ENCODE measurements at places on chromosomes 3 and 15.

DNA sequence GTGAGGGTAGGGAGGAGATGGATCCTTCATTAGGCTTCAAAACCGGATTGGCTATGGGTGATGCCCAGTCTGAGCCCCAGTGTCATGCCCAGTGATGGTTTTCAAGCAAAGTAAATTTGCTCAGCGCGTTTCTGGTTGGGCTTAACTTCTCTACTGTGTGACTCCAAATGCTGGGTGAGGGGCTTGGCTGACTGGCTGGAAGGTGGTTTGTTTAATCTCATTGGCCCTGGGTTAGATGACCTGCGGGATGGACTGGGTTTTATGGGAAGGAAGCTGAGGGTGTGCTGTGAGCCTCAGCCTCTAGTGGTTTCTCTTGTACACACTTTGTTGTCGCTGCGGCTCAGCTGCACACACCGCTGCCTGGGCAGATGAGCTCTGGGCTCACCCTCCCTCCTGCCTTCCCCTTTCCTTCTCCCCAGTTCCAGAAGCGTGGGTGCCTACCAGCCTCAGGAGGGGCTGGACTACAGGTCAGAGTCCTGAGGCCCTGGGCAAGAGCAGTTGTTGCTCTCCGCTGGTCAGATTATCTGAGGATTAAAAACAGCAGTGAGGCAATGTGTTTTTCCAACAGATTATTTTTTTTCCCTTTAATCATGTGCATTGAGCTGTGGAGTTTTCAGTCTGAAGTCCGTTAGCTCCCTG is 18.6 kb downstream of the PDIA5 start:
- DNase-seq: no peak

DNA sequence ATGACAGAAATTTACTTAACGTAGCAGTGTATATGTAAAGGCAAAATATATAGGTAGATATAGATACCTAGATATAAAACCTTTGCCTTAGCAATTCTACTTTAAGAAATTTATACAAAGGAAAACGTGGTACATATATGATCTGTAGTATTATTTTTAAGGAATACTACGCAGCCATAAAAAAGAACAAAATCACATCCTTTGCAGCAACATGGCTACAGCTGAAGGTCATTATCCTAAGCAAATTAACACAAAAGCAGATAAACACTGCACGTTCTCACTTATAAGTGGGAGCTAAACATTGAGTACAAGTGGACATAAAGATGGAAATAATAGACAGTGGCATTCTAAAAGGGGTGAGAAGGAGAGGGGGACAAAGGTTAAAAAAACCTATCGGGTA is 14.8 kb upstream of the LIPC start:
- DNase-seq: no peak

- no peak for DNase-seq
These were observed 56.1 kb upstream of the KIF23 start for GRCh38 chr15:69357773-69358771.

DNA sequence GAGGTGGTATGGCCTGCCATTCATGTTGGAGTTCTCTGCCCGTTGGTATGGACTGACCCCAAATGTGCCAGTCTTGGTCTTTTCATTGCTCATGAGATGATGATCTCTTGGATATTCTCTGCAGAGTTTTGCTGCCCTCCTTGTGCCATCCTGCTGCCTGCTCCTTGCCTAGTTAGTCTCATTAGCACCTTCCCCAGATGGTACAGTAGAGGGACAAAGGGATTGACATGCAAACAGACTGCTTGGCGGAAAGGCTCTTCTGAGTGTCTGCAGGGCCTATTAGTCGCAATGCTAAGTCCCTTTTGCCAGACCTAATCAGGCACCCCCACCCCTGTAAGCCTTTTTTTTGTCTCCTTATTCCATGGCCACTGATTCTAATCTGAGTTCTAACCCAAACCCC is 90.6 kb downstream of the ARNT2 start:
- no peak for DNase-seq

GRCh38 chr3:99504258-99504657 is 134.1 kb upstream of the COL8A1 start:
- DNase-seq: no peak

DNA sequence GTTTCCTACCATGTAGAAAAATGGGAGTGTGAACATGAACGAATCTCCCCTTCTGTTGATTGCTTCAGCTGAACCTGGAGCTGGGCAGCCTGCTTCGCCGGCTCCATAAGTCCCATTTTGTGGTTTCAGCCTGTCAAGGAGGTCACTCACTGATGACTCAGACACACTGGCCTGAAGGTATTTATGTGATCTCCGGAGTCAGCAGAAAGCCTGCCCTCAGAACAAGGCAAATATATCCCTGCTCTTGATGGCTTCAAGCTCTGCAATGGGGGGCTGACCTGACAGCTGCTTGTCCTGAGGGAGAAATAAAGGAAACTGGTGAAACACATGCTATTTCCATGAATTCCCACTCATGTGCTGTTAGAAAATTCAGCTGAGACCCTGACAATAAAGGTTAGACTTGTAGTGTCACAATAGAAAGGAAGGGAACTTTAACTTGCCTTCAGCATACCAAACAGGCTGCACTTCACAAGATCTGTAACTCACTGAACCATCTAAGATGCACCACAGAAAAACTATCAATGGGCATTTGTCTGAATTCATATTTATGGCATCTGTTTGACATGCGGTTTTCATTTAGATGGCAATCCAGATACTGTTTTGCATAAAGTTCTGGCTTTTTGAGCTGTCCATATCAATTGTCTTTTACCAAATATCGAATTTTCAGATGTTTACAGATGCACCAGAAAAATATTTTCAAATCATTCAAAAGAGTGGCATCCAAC is 282.0 kb upstream of the VEPH1 start:
- no peak for DNase-seq

- no peak for DNase-seq
These were observed 89.4 kb upstream of the SOX2 start for GRCh38 chr3:181622365-181622764.

GRCh38 chr3:13236557-13237173 is 163.4 kb upstream of the IQSEC1 start:
- DNase-seq: no peak

DNA sequence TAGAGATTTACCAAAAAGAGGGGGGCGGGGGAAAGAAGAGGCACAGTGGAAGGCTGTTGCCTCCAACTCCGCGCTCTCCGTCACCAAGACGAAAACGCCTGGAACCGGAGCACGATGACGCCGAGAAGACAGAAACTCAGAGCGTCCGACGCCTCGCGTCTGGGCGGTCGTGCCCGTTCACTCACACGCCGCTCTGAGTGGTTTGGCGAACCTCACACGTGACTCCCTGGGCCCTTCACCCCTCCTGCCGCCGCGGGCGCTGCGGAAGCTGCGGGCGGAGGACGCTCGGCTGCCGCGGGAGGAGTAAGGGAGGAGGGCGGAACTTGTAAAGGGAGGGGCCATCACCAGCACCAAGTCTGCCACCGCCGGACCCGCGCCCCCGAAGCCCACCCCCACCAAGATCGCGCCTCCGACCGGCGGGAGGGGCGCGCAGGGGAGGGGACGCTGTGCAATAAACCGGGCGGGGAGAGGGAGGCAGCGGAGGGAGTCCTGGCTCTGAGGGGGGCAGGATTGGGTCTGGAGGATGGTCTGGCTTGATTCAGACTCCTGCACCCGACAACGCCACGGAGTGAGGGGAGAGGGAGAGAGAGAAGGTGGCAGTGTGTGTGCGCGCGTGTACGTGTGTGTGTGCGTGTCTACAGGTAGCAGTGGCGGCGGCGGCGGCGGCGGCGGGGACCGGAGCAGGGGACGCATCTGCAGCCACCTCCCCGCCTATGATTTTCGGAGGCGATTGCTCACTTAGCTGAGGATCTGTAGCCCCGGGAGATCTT is 1.9 kb upstream of the NLGN1 start:
- peak; percentile 76 for DNase-seq

Measured in C1 segment of cervical spinal cord (tissue), 14 donors.